Fibroblast of lung (primary cell): ENCODE measurements at places on chromosomes 16 and 17. TPM values are rescaled to one million over a fixed set of nuclear protein-coding genes. Genes with fewer than 3 reads are reported as not detected.

Gene GRIN2C
- total RNA-seq, result 0.26 and 0.50 TPM in 2 replicates

GRCh38 chr17:15900871-15901270 is 44.1 kb upstream of the ADORA2B start:
- H3K27me3 ChIP-seq, result no peaks in the 10 kb centered on the region
- H3K27ac ChIP-seq, result no peak overlapping the region
- H3K36me3 ChIP-seq, result no peaks in the 10 kb centered on the region
- DNase-seq, result no peak
- no peaks in the 10 kb centered on the region for H3K4me1 ChIP-seq

Gene TP53TG3
- total RNA-seq, result 0.17 TPM in 1 of 2 replicates, not detected in the other

Gene GALR2
- not detected in 2 replicates for total RNA-seq

DNA sequence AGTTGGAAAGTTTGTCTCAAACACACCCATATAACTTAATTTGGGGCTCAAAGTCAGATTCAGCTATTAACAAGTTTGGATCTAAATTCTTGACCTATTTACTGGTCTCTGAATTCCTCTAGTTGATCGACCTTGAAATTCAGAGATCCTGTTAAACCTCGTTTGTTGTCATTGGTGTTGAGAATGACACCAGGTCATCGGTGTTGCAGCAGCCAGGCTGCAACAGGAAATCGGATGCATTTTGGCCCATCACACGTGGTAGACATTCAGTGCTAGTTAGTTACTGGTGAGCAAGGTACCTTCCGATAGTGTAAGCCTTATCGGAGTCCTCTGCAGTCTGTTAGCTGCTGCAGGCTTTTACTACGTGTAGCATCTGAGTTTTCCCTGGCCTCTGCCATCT is 82.3 kb downstream of the WWP2 start:
- H3K4me3 ChIP-seq, result no peak overlapping the region
- no peaks in the 10 kb centered on the region for H3K27me3 ChIP-seq
- DNase-seq, result no peak
- no peak overlapping the region for H3K27ac ChIP-seq

DNA sequence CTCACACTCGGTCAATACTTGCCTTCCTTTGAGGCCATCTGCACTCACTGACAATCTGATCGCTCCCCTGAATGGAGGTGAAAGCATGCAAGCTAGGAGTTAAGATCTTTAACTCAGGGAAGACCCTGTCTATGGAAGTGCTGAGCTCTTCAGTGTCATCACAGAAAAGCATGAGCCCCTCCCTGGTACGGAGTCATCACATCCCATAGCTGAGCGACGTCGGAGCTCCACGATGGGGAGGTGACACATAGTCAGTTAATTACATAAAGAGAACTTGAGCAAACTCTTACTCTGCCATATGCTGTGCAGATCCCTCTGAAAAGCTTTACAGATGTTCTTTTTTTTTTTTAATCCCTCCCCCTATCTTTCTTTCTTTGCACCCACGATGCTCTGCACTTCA is 463.2 kb downstream of the WWOX start:
- no peak overlapping the region for H3K27ac ChIP-seq
- DNase-seq, result no peak
- H3K27me3 ChIP-seq, result no peaks in the 10 kb centered on the region
- H3K4me1 ChIP-seq, result no peaks in the 10 kb centered on the region

Gene MRM1
- total RNA-seq, result 6.9 TPM in 2 replicates

Gene UTS2R
- not detected in 2 replicates for total RNA-seq

GRCh38 chr17:56641894-56642293 is 48.4 kb downstream of the NOG start:
- no peaks in the 10 kb centered on the region for H3K4me1 ChIP-seq
- no peak overlapping the region for H3K27ac ChIP-seq
- no peaks in the 10 kb centered on the region for H3K36me3 ChIP-seq
- DNase-seq, result no peak

GRCh38 chr17:1933875-1934715 is 91.0 kb downstream of the RTN4RL1 start:
- H3K27me3 ChIP-seq, result peaks cover 6% of the 10 kb centered on the region
- DNase-seq, result no peak
- H3K27ac ChIP-seq, result no peak overlapping the region
- no peaks in the 10 kb centered on the region for H3K36me3 ChIP-seq
- no peak overlapping the region for H3K4me3 ChIP-seq
- H3K4me1 ChIP-seq, result no peaks in the 10 kb centered on the region
